ENCODE measurements at places on chromosomes 4 and X.
A peak's percentile ranks its signal among the peaks of the same experiment; 100 is the strongest.

DNA sequence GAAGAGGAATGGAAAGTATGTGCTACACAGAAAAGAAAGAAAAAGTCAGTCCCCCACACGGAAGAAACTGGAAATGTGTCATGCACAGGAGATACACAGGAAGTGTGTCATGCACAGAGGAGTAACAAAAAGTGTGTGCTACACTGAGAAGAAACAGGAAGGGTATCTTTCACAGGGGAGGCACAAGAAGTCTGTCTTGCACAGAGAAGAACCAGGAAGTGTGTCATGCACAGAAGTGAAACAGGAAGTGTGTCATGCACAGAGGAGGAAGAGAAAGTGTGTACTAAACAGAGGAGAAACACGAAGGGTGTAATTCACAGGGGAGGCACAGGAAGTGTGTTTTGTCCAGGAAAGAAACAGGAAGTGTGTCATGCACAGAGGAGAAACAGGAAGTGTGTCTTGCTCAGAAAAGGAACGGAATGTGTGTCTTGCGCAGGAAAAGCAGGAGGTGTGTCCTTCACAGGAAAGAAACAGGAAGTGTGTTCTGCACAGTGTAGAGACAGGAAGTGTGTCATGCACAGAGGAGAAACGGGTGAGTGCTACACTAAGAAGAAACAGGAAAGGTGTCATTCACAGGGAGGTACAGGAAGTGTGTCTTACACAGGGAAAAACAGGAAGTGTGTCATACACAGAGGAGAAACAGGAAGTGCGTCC lies 527.2 kb upstream of the PRKX start:
- DNase-seq, result no peak

GRCh38 chr4:19728773-19729172 lies 522.9 kb upstream of the SLIT2 start:
- no peak for DNase-seq

DNA sequence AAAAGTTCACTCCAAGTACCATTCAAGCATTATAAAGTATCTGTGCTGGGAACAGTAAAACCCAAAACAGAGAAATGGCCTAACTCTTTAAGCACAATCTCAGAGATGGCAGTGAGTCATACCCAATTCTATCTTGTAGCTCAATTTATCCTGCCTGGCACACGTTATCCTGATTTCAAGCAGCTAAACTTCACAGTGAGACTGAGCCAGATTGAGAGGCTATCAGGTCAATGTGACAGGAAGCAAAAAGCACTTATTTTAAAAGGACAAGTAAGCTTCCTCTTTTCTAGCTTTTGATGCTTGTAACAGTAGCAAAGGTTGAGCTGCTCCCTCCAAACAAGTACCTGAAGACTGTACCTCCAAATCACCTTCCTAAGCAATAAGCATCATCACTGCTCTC lies 324.9 kb downstream of the NAF1 start:
- DNase-seq, result no peak

- no peak for DNase-seq
Measured at GRCh38 chrX:105267167-105267566, 46.7 kb upstream of the TEX13A start.

DNA sequence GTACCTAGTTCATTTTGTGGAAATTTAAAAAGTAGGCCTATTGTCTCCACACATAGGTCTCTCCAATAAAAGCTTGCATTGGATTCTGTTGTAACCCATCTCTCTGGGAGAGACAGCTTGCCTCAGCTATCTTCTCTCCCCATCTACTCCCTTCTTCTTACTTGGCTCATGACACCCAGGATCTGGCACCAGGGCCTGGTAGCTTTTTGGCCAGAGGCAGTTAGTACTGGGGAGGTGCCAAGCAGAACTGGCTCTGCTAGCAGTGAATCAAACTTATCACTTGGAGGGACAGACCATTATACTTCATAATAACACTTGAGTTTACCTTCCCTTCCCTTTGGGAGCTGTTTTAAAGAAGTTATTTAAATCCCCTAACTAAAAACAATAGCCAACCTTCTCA lies 31.8 kb downstream of the PLAC1 start:
- DNase-seq, result no peak

- peak; percentile 65 for DNase-seq
Measured at GRCh38 chr4:10106421-10107039, 10.1 kb downstream of the WDR1 start.

GRCh38 chrX:14529290-14529989 lies at the start of gene GLRA2:
TSS of gene GLRA2 (plus strand) at chrX:14529536. CDS start at chrX:14530058, 522 bp downstream.
- no peak for DNase-seq

DNA sequence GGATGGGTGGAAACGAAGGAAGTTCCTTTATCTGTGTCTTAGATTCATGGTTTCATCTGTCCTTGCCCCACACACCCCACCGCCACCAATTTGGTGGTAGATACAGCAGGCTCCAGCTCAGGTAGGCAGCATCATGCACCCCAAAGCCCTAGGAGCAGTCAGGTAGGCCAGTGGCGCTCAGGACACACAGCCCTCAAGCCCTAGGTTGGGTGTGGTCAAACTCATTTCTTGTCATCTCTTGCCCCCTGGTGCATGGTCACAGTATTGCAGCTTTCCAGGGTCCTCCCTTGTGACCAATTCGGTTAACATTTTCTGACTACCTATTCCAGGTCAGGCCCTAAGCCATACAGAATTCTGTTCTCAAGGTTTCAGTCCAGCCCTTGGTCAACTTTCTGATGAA lies 14.5 kb upstream of the PRRG3 start:
- no peak for DNase-seq

DNA sequence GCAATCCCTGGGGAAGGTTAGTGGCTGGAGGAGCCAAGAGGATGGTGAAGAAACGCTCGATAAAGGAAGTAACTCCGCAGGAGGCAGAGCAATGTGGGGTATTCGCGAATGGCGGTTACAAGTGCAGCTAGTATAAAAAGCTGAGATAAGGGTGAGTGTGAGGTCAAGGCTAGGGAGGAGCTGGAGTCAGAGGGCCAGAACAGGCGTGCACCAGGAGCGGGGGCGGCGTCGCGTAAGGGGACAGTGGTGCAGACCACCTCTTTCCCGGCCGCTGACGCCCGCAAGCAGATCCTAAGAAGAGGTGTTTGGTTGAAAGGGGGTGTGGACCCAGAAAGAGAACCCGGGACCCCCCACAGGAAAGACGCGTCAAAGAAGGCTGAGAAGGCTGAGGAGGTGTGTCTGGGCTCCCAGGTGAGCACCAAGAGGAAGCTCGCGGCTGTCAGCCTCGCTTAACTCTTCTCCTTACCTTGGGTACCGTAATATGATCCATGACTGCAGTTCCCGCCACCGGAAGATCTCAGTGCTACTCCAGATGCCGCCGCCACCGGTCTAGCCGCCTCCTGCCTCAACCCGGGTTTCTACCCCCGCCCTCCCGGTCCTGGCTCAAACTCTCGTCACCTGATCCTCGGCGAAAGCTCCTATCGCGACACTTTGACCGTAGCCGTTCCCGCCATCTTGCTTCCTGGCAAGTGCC lies at the start of gene MTMR8:
MTMR8 (minus strand) TSS at position 579 of the 694 bp plus-strand sequence; CDS start at position 490, 89 bp downstream.
- peak; percentile 59 for DNase-seq

DNA sequence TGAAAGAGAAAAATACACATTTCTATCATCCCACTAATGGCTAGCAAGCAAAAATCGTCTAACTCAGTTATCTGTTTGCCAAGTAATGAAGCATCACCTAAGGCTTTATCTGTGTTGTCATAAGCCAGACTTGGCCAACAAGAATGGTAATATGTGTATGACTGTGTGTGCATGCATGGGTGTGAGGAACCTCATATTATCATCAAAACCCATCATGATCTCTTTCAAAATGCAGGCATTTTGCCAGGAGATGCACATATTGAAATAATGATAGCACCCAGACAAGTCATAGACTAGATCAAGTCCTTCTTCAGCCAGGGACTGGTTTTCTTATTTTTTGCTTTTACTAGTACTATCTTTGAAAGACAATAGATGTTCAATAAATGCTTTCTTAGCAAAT lies 172.5 kb upstream of the FMR1 start:
- DNase-seq, result no peak

DNA sequence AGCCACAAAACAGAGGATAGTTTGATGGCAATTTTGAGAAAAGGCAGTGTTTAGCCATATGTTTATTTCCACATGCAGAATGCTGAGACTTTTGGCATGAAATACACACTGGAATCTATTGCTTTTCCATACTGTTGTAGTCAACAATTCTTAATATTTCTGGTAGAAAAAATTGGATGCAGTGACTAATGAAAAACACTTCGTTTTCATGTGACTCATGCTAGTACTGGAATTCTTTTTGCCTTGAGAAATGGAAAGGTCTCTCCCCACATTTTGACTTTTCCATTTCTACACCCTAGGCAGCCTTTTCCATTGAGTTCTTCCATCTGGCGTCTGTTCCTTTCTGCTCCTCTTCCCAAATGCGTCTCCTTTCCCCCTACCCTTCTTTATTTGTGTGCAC lies 425.2 kb upstream of the FTHL17 start:
- no peak for DNase-seq

DNA sequence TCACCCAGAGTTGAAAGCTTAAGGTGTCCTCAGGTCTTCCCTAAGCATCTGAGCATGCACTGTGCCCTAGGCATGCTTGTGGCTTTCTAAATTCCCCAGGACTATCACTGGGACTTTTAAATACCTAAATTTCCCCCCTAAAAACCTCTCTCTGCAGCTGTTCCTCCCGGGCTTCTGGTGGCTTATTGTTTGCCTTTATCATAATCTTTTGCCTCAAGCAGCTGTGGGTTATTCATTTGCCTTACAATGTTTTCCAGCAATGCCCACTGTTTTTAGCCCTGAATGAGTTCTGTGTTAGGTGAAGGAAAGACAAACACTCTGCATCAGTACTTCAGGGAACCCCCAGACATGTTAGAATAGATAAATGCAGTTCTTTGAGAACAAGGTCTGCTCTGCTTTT lies 455.0 kb downstream of the ZIC3 start:
- no peak for DNase-seq

DNA sequence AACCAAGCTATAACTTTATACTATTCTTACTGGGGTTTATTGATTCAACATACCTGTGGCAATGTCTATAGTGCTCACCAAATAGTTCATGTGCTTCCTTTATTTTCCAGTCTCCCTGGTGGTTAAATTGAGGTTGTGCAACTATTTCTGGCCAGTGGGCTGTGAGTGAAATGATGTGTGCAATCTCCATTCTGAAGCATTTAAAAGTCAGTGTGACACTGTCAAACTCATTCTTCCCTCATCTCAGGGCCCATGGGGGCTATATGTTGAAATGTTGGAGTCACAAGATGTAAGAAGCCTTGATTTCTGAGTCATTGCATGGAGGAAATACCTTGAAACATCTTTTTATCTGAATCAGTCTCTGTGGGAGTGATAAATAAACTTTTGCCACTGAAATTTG lies 414.3 kb upstream of the RPS6KA3 start:
- no peak for DNase-seq

DNA sequence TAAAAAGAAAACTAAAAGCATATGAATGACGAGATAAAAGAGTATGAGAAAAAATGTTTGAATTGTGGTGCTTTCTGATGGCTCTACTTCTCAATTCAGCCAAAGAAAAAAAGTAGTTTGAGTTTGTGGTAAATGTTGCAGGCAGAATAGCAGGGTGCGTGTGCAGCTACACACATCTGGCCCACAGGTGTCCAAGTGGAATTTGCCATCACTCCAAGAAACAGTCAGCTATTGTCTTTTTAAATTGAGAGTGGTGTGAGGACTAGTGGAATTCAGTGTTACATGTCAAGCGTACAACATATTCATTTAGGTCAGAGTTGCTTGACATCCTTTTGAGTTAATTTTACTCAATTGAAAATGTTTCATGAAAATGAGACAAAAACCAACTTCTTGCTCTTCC lies 424.8 kb upstream of the MAD2L1 start:
- DNase-seq, result no peak

DNA sequence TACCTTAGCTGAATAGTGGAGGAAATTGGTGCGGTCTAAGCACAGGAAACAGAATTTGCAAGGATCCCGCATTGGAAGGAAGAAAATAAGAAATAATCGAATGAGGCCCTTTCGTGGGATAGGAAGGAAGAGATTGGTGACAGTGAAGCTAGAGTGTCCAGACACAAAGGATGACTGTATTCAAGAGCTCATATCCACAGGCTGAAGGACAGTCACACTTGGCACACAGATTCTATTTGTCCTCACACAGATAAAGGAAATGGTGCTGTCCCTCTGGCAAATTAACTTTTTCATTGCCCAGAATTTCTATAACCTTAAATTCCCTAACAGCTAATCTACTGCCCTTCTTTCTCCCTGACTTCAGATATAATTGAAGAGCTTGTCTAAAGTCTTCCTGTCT lies 2188.9 kb upstream of the TENM3 start:
- no peak for DNase-seq

DNA sequence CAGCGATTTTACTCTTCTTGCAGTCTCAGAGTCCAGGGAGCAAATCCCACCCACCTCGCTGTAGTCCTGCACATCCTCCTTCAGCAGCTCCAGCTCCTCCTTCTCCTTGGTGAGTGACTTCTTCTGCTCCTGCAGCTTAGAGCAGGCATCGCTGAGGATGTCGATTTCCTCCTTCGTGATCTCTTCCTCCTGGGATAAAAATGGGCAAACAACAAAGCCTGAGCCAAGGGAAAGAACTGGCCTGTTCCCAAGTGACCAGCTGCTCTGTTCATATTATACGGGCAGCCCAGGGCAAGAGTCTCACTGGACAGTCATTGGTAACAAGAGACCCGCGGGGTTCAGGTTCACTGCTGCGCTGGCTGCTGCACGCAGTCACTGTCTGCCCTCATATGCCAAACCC lies 26.2 kb downstream of the FGFR3 start:
- DNase-seq, result no peak

GRCh38 chrX:50577326-50577725 lies 106.7 kb upstream of the DGKK start:
- no peak for DNase-seq

DNA sequence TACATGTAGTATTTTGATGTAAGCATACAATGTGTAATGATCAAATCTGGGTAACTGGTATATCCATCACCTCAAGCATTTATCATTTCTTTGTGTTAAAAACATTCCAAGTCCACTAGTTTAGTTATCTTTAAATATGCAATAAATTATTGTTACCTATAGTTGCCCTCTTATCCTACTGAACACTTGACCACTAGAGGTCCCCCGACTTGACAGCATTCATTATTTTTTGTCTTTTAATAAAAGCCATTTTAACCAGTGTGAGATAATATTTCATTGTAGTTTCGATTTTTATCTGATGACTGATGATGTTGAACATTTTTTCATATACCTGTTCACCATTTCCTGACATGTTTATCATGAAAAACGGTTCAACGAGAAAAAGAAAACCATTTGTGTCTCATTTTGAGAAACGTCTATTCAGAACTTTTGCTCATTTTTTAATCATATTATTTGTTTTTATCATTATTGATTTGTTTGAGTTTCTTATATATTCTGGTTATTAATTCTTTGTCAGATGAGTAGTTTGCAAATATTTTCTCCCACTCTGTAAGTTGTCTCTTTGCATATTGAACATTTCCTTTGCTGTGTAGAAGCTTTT lies 199.0 kb upstream of the CXXC4 start:
- DNase-seq, result no peak

- peak; percentile 11 for DNase-seq
Measured at GRCh38 chr4:150116506-150116905, 38.3 kb downstream of the DCLK2 start.

GRCh38 chr4:52868133-52868532 lies 6.0 kb downstream of the RASL11B start:
- DNase-seq, result peak; percentile 57

Data from heart right ventricle (tissue), 16 donors.